RPMI7951 (cell line): ENCODE measurements at places on chromosomes 6 and 20. TPM values are rescaled to one million over a fixed set of nuclear protein-coding genes. Genes with fewer than 3 reads are reported as not detected.
A peak's percentile ranks its signal among the peaks of the same experiment; 100 is the strongest.

Gene BMP5
- total RNA-seq = not detected in 2 replicates

Gene NHLRC1
- total RNA-seq = 2.1 and 2.2 TPM in 2 replicates

Gene MROH8
- total RNA-seq = 0.10 and 1.3 TPM in 2 replicates

Gene ERVFRD-1
- total RNA-seq = not detected in 2 replicates

DNA sequence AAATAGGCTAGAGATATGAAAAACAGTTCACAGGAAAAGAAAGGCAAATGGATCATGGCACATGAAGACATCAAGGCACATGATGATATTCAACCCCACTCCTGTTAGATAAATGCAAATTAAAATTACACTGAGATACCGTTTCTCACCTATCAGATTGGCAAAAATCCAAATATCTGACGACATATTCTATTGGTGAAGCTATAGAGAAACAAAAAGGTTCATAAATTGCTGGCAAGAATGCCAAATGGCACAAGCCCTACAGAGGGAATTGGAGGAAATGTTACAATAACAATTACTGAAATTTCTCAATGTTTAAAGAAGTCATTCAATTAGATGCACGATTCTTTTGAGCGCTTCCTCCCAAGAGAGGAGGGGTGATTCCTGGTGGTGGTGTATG, 45.3 kb upstream of the DSN1 start:
- no peak for DNase-seq

GRCh38 chr20:44582311-44583025, at the start of gene PKIG:
TSS of gene PKIG (plus strand) at chr20:44582579. CDS start at chr20:44614557, 31,978 bp downstream.
- peak; percentile 91 for DNase-seq

DNA sequence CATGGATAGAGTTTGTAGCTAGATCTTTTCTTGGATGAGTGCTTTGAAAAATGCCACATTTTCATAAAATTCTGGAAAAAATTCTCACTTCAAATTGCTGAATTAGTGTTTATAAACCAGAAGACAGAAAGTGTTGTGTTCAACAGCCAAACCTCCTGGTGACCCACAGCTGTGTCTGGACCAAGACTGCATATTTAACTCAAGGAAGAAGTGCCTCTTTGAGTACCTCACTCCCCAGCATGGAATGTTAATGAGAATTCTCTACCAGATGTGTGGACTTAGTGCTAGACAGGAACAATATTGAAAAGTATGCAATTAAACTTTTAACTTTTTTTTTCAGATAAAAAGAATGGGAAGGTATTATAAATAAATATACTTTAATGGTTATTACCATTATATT, 609.3 kb downstream of the COL12A1 start:
- DNase-seq = peak; percentile 48

DNA sequence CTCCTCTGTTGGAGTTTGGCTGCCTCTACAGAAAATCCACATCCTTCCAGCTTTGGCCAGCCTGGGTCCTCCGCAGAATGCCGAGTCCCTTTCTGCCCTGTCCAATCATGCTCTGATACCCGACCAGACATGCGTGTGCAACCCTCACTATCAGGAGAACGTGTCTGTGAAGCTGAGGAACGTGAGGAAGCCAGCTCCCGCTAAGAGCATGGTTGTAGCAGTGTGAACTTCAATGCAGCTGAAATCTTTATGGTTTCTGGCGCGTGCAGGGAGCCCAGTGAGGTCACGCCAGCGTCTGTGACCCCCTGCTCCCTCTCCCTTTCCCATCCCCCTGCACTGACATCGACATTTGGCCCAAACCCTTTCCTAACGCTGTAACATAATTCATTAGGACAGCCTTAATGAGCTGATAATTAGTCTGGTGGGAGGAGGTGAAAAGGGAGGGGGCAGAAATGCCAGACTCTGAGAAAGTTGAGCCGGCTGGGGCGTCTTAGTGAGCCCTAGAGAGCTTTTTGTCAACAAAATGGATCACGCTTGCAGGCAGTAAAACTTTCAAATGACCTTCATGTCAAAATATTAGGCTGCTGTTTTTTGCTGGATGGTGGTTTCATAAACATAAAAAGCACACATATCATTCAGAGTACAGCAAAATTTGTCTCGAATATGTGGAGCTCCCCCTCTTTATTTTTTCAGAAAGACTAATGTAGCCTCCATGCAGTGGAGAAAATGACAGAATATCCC, 423.3 kb downstream of the QKI start:
- peak; percentile 44 for DNase-seq
